SK-N-MC (cell line): ENCODE measurements at places on chromosomes 3 and 15.

DNA sequence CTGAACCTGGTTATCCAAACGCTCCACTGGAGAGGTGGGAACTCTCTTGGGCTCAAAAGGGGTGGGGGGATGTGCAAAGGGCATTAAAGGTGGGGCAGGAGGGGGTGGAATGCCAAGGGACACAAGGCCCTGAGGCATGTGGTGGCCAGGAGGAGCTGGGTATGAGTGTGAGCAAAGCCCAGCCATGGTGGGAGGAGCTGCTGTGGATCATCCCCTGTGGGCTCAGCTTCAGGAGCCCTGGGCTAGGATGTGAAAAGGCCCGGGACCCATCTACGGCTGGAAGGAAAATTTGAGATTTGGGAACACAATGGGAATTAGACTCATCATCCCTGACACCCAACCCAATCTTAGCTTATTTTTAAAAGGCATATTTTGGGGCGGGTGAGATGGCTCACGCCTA lies 33.3 kb downstream of the MGLL start:
- no peak for DNase-seq

DNA sequence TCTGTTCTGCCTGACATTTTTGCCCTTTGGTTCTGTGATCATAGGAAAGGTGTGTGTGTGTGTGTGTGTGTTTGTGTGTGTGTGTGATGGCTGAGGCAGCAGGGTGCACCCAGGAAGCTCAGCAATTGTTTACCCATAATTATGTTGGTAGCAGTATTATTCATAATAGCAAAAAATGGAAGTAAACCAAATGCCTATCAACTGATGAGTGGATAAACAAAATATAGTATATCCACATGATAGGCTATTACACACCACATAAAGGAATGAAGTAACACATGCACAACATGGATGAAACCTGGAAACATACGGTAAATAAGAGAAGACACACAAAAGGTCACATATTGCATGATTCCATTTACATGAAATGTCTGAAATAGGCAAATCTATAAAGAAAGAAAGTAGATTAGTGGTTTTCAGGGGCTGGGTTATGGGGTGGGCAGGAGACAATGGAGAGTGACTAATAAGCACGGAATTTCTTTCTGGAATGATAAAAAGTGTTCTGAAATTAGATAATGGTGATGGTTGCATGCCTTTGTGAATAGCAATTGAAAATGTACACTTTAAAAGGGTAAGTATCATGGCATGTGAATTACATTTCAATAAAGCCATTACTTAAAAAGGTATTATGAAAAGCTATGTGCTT lies 167.2 kb downstream of the POLR2M start:
- no peak for DNase-seq

- DNase-seq: no peak
Observed at GRCh38 chr3:116001151-116001621, 377.9 kb downstream of the GAP43 start.

DNA sequence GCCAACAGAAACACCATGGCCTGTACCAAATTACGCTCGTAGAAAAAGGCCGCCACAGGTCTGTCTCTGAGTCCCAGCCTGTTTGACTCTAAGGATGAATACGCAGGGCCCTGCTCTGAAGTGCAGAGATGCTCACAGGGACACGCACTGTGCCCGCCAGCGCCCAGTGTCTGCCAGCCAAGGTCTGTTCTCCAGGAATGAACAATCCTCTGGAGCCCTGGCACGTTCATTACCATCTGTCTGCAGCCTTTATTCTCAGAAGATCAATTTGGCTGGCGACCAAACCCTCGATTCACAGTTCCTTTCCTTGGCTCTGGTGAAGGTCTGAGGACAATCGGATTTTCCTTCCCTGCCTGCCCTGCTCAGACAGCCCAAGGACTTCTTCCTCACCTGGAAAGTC lies 66.3 kb downstream of the NIPA2 start:
- no peak for DNase-seq

DNA sequence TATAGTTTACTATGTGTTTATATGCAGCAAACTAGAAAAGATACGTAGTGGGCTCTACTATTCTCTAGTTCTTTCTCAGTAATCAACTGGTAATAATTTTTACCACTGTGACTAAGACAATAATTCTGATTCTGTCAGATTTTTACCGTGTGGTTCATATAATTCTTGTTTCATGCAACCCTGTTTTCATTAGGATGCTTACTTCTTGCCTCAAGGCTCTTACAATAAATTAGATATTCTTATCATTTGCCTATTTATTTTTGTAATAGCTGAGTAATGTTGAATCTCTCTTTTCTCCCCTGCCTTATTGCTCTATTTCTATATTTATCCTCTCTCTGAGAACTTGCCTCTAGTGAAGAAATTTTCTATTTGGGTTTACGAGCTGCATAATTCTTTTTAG lies 524.7 kb downstream of the NAALADL2 start:
- peak; percentile 47 for DNase-seq

- DNase-seq: no peak
Observed at GRCh38 chr3:140051019-140051957, 116.3 kb downstream of the CLSTN2 start.

DNA sequence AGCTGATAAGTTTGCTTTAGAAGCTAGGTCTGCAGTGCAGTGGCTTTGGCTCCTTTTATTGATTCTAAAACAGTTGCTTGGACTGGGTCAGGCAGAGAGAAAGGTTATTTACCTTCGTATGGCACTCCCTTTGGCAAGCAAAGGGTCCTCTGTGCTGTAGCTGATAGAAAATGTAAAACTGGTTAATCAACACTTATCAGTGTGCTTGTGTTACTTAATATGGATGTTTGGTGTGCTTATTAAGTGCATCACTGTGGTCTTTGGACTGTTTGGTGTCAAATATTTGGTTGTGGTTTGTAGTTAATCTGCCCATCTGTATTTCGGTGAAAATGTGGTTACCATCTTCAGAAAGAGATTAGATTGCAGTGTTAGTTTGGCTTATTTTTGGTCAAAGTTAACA lies 16.0 kb downstream of the UBE2E2 start:
- DNase-seq: no peak

GRCh38 chr3:137041251-137041650 lies 83.5 kb downstream of the IL20RB start:
- no peak for DNase-seq

DNA sequence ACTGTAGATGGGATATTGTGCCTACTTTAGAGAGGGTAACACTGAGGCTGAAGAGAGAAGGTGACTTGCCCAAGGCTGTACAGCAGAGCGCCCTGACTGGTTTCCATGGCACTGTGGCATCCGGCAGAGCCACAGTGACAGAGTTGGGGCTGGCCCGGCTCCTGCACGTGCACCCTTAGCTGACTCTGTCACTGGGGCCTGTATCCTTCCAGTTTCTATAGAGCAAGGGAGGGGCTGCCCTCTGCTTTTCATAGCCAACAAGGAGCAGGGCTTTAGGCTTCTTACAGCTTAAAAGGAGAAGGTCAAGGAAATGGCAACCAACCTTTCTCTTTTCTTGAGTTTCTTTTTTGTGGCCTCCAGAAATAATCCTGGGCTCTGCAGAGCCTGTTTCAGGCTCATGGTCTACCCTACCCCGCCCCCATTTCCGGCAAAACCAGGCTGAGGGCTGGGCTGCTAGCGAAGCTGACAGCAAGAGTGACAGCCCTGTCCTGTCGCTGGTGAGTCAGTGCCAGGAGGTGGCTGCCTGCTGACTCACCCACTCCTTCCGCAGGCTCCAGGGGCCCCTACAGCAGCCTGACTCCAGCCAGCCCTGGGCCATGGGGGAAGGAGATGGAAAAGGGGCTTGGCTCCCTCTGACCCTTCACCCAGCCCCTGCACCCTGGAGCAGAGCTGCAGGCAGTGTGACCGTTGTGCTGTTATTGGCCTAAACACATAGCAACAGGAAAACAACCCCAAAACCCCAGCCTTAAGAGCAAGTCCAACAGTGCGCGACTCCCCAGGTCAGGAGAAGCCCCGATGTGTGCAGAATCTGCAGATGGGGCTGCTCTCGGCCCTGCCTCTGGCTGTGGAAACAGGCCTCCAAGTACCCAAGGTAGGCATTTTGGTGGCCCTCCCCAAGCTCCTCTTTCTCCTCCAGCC lies 29.8 kb downstream of the SLC6A6 start:
- DNase-seq: no peak

DNA sequence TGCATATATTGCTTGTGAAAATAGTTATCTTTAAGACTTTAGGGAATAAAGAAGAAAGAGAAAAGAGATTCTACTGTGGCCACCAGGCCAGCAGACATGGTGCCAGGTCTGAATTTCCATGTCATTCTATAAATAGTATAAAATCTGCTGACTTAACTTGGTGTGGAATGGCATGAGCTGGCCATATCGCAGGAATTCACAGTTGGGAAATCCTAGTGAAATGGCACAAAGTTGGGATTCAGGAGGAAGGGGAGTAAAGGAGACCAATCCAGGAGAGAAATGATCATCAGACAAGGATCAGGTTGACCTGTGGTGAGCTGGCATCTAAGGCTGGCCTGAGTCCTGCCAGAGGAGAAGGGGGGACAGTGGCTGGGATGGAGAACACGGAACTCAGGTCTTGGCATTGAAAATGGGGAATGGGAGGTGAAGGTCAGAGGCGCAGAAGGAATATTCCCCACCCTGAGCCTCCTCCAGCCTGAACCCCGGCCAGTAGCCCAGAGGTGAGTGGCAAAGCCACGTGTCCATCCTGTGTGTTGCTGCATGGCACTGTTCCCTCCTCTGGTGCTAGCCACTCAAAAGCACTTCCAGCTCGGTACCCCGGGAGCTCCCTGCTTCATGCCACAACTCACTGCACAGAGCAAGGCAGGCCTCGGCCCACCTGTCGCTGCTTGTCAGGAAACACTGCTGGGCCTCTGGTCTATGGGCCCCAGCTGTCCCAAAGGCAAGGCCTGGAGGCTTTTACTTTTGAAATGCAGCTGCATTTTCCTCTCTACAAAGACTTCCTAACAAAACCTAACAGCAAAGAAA lies 51.4 kb downstream of the SSUH2 start:
- DNase-seq: no peak

DNA sequence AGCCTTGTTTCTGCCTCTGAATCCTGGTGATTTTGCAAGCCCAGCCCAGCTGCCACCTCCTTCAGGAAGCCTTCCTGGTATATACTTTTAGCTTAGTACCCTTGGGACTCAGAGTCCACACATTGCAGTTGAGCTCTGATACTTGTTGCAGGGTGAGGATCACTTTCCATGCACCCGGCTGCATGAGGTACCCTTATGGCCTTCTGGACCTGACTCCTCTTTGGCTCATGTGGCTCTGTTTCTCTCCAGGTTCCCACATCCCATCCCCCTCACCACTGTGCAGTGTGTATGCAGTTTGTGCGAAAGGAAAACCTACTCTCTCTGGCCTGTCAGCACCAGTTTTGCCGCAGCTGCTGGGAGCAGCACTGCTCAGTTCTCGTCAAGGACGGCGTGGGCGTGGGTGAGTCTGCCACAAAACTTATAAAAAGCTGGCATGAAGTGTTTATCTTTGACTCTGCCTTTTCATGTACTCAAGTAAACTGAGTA lies 23.1 kb upstream of the P4HTM start:
- DNase-seq: no peak

GRCh38 chr3:197293605-197294237 lies 4.7 kb downstream of the DLG1 start:
- DNase-seq: no peak

GRCh38 chr3:73601011-73601410 lies 23.7 kb downstream of the PDZRN3 start:
- DNase-seq: no peak

GRCh38 chr3:105322570-105323273 lies 44.0 kb upstream of the ALCAM start:
- no peak for DNase-seq

DNA sequence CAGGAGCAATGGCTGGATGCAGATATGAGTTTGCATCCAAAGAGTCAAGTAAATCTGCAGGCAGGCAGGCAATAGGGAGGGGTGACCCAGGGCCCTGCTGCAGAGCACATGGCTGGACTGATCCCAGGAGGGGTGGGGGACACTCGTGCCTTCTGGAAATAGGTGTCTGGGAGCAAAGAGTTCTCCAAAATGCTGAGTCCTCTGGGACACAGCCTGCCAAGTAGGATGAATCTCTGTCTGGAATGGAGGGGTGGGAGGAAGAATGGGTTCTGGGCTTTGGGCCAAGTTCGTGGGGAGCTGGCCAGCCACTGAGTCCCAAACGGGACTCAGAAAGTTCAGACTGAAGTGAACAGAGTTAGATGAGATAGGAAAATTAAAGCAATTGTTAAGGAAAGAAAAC lies 214.5 kb downstream of the MTHFS start:
- DNase-seq: no peak

- DNase-seq: no peak
Observed at GRCh38 chr3:120681506-120682038, 467 bp downstream of the HGD start.

- no peak for DNase-seq
Observed at GRCh38 chr3:191973820-191974219, 512.9 kb downstream of the PYDC2 start.

DNA sequence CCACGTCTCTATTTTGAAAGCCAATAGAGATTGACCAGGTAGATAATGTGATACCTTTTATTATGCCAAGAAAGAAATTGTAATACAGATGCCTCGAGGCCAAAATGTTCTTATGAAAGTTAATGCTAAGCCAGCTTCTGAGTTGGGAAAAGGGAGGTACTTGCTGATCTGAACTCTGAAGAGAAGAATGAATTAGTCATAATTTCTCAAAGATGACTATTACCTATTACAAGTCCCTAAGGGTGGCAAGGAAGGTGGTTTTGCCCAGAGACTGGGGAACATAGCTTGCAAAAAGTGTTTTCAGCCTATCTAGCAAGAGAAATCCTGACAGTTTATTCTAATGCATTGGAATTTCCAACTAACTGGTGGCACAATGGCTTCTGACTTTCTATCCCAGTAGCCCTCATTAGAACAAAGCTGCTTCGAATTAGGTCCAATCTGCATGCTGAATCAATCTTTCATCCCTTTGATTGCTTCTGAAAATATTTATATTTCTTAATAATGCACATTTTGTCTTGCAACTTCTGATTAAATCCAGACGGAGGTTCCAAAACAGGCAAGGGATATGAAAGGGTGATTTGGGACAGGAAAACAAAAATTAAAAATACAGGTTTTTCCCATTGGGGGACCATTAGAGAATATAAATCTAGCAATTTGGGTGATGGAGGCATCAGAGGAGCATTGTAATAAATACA lies 17.7 kb upstream of the NR2F2 start:
- no peak for DNase-seq

DNA sequence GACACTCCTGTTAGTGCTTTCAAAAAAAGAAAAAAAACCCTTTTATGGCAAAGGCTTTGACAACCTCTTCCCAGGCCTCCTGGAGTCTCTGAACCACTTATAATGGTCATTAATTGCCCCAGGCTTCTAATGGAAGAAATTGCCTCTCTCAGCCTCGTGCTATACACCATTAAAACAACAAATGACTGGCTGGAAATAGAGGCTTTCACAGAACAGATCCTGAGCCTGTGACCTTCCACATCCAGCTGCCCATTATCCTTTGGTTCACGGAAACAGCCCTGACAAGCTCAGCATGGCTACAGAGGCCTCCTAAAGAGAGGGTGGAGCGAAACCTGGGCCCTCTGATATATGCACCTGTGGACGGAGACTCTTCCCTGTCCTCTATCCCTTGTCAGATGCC lies 26.8 kb upstream of the MKRN3 start:
- no peak for DNase-seq

DNA sequence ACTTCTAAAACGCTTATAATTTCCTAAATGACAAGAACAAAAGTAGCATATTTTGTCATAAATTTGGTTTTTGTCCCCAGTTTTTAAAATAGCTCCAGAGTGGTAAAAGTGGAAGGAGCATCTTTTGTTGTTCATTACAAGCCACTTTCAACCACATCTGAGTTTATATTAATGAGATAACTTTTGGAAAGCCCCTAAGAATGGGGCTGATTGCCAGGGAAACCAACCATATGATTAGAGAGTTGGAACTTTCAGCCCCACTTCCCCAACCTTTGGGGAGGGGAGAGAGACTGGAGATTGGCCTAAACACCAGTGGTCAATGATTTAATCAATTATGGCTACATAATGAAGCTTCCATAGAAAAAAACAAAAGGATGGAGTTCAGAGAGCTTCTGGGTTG lies 57.4 kb downstream of the CPA3 start:
- DNase-seq: no peak
